NCI-H1694 treated with DMSO at 0.1 percent for 48 hours (cell line): ENCODE measurements at places on chromosomes 11 and 22.

DNA sequence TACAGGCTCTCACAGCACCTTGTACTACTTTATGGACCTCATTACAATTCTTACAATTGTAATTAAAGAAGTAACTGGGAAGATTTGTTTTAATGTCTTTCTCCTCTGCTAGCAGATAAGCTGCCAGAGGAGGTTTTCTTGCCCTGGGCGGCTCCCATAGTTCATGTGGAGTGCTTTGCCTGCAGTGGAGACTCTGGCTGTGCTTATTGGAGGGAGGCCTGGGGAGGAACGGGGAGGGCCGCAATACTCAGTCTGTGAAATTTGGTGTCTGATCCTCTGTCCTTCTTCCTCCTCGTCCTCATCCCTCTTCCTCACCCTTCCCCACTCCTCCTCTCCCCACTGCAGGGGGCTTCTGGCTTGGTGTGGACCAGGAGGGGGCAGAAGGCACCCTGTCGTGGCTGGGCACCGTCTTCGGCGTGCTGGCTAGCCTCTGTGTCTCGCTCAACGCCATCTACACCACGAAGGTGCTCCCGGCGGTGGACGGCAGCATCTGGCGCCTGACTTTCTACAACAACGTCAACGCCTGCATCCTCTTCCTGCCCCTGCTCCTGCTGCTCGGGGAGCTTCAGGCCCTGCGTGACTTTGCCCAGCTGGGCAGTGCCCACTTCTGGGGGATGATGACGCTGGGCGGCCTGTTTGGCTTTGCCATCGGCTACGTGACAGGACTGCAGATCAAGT, 5.6 kb downstream of the SLC35C1 start:
- DNase-seq = no peak

- no peak for DNase-seq
Measured at GRCh38 chr22:30265131-30265720, 1.4 kb downstream of the OSM start.

- DNase-seq = peak; percentile 9
Measured at GRCh38 chr11:32615422-32615821, 31.8 kb downstream of the EIF3M start.

- DNase-seq = no peak
Measured at GRCh38 chr11:62169935-62170334, 20.1 kb upstream of the SCGB1D1 start.

DNA sequence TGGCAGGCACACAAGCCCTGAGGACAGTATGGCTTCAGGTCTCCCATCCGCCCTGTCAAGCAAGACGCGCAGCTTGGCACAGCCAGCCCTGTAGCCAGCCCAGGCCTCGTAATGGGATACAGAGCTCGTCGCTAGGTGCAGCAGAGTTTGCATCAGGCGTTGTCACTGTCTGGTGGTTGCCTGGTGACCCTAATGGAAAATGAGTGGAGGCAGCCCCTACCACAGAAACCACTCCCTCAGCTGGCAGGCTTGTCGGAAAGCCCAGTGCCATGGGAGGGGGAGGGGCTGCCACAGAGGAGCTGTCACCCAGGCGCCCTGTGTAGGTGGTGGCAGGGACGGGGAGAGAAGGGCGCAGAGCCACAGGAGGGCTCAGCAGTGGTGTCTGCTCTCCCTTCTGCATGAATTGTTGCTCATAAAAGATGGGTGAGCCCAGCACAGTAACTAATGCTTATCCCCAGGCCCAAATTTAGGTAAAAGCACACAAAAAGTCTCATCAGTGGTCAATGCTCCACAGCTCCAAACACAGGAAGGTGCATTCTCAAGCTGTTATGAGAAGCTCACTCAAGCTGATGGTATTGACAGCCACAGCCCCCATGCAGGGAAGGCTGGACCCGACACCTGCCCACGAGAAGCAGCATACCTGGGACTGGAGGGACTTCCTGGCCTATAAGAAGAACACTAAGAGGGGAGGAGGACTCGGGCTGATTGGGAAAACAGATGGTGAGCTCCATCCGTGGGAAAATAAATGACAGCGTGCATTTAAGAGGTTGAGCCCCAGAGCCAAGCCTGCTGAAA, 164.6 kb downstream of the ETS1 start:
- no peak for DNase-seq

- no peak for DNase-seq
Measured at GRCh38 chr22:30021338-30021737, 58.9 kb upstream of the HORMAD2 start.

DNA sequence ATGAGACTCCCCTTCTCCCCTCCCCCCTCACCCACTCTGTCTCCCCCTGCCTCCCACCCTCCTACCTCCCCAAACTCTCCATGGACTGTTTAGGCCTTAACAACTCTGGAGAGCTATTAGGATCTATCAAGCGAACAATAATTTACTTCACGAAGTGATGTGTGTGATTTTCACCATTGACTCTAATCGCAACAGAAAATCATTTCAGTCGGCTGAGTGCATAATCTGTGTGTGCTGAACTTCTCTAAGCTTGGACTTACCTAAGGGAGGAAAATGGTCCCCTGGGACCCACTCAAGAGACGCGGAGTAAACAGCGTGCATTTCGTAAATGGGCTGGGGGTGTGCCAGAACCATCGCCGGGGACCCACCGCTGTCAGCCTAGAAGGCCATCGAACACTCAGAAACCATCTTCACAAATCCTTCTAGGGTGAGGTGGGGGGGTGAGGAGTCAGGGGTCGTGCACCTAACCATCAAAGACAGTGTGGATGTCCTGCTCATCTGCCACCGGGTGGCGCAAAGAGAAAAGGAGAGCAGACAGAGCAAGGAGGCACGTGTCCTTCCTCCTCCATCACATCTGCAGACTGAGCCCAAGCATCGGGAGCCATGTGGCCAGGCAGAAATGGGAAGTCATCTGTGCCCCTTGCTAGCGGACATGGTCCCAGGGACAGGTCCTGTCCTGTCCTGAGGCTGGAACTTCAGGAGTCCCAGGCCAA, 62.1 kb upstream of the NUP50 start:
- DNase-seq = peak; percentile 81

- DNase-seq = no peak
Measured at GRCh38 chr11:116792144-116792868, 627 bp upstream of the APOA5 start.

GRCh38 chr22:20035375-20036083, 14.6 kb downstream of the TANGO2 start:
- DNase-seq = no peak

DNA sequence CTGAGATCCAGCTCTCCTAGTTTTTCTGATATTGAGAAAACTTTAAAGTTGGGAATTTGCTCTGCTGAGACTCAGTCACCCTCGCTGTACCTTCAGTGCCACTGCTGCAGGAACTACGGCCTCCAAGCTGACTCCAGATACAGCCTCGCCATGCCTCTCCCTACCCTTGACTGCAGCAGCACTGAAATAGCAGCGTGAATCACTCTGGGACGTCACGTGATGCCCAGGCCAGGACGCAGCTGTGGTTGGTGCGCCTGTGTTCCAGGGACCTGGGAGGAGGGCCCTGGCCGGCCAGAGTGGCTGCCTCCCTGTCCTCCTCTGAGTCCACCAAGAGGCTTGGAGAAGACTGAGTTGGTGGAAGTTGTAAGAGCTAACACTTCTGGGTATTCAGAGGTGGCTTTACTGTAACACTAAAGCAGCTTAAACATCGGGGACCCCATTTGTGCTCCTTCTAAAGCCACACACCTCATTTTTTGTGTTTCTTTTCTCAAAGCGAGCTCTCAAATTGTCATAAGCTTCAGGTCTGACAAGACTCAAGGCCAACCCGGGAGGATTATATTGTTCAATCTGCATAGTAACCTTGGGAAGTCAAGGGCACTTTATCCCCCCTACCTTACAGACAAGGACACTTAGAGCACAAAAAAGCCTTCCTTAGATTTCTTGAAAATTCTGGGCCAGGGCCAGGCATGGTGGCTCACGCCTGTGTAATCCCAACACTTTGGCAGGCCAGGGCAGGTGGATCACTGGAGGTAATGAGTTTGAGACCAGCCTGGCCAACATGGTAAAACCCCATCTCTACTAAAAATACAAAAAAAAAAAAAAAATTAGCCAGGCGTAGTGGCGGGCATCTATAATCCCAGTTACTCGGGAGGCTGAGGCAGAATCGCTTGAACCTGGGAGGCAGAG, 4.2 kb upstream of the STIP1 start:
- peak; percentile 39 for DNase-seq

DNA sequence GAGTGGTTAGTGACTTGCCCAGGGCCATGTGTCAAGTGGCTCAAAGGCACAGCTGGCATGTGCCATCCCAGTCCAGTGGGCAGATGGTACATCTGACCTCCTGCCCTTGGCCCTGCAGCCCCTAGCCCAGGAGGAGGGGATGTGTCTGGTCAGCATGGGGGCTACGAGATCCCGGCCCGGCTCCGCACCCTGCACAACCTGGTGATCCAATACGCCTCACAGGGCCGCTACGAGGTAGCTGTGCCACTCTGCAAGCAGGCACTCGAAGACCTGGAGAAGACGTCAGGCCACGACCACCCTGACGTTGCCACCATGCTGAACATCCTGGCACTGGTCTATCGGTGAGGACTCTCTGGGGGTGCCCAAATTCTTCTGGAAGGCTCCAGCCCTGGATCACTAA, 5.7 kb upstream of the RAB1B start:
- DNase-seq = no peak

- no peak for DNase-seq
Measured at GRCh38 chr11:73995247-73995646, 12.6 kb upstream of the UCP2 start.

GRCh38 chr11:20658135-20658534, 11.3 kb upstream of the NELL1 start:
- DNase-seq = no peak

GRCh38 chr11:87368858-87369480, 331.2 kb downstream of the TMEM135 start:
- DNase-seq = no peak

GRCh38 chr11:120912504-120912903, 111.4 kb upstream of the TBCEL start:
- DNase-seq = peak; percentile 23

- DNase-seq = no peak
Measured at GRCh38 chr11:86161336-86161735, 83.2 kb upstream of the EED start.

- no peak for DNase-seq
Measured at GRCh38 chr22:37639771-37640590, 512 bp downstream of the SH3BP1 start.

GRCh38 chr22:40014667-40015248, 20.0 kb downstream of the FAM83F start:
- no peak for DNase-seq

DNA sequence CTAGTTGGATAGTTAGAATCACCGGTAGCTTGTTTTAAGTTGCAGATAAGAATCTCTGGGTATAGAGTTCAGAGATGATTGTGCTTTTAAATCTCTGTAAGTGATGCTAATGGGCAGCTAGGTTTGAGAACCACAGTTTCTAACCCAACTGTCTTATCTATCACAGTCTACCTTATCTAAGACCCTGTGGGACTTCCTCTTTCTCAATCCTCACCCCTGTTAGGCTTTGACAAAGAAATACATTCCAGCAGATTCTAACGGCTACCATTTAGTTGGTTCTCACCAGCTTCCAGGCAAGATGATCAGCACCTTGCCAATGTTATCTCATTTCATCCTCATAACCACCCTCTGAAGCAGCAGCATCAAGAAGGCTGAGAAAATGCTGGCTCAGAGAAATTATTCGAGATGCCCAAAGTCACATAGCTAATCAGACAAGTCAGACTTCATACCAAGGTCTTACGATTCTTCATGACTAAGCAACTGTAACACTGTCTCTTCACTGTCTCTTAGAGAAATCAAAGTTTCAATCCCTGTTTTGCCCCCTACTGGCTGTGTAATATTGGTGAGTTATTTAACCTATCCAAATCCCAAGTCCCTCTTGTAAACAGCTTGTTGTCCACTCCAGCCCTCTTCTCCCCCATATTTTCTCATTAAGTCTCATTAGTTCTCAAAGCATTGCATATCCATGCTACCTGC, 192.4 kb upstream of the API5 start:
- DNase-seq = no peak

GRCh38 chr11:44454666-44455065, 110.8 kb upstream of the CD82 start:
- no peak for DNase-seq

DNA sequence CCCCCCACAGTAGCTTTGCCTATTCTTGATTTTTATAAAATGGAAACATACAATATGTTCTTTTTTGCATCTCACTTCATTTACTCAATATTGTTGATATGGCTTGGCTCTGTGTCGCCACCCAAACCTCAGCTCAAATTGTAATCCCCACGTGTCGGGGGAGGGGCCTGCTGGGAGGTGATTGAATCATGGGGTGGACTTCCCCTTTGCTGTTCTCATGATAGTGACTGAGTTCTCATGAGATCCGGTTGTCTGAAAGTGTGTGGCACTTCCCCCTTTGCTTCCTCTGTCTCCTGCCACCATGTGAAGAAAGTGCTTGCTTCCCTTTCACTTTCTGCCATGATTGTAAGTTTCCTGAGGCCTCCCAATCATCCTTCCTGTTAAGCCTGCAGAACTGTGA, 431.3 kb downstream of the MN1 start:
- DNase-seq = no peak

- DNase-seq = no peak
Measured at GRCh38 chr11:63847363-63847762, 8.5 kb downstream of the MARK2 start.

DNA sequence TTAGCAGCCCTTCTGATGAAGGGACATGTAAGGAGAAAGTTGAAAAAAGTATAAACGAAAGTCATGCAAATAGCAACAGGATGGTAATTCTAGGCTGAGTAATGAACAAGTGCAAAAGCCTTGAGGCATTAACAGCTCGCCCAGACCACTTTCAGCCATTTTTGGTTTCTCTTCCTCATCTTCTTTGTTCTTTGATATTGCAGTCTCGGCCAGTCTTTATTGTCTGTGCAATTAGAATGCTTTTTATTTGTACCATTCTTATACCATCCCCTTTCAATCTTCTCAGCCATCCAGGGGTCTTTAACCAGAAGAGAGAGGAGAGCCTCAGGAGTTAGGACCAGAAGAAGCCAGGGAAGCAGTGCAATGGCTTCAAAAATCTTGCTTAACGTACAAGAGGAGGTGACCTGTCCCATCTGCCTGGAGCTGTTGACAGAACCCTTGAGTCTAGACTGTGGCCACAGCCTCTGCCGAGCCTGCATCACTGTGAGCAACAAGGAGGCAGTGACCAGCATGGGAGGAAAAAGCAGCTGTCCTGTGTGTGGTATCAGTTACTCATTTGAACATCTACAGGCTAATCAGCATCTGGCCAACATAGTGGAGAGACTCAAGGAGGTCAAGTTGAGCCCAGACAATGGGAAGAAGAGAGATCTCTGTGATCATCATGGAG, 7.3 kb downstream of the TRIM34 start:
- no peak for DNase-seq

GRCh38 chr11:74017631-74018030, 8.7 kb upstream of the UCP3 start:
- no peak for DNase-seq

GRCh38 chr11:33736148-33736812, at the start of gene CD59:
Gene CD59, minus strand, starts transcription at chr11:33736423. Its CDS starts 13,978 bp downstream, at chr11:33722445.
- DNase-seq = peak; percentile 84

- DNase-seq = no peak
Measured at GRCh38 chr11:132744771-132745170, 787.5 kb downstream of the OPCML start.

- no peak for DNase-seq
Measured at GRCh38 chr22:37300551-37301017, 18.3 kb downstream of the CYTH4 start.

- DNase-seq = no peak
Measured at GRCh38 chr11:60844045-60844869, 2.3 kb downstream of the CCDC86 start.
